ENCODE measurements at places on chromosomes 16 and 17.

GRCh38 chr17:57108671-57109392 is 23.8 kb downstream of the AKAP1 start:
- DNase-seq, result no peak

- no peak for DNase-seq
Observed at GRCh38 chr16:87075319-87075860, 241.8 kb downstream of the C16orf95 start.

GRCh38 chr16:49459953-49460735 is 86.5 kb downstream of the C16orf78 start:
- DNase-seq, result no peak

- no peak for DNase-seq
Observed at GRCh38 chr16:2190659-2191445, 5.6 kb downstream of the CASKIN1 start.

GRCh38 chr16:24668481-24669061 is 60.9 kb upstream of the TNRC6A start:
- no peak for DNase-seq

DNA sequence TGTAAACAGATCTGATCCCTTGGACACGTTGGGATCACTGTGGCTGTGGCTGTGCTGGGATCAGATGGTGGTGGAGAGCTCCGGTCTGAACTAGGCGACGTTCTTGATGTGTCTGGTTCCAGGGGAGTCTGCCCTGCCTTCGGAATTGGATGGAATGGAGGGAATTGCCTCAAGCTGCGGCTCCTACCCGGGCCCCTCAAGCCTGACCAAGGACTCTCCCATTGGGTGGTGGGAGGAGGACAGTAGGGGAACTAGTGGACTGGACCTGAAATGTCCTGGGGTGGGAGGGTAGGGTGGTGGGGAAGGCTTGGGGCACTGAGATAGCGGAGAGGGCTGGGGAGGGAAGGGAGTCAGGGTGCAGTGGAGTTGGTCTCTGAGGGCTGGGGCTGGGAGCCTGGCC is 3.2 kb upstream of the UBALD1 start:
- no peak for DNase-seq

GRCh38 chr17:38742411-38743308 is 5.5 kb downstream of the PCGF2 start:
- DNase-seq, result no peak

GRCh38 chr16:24045641-24046040 is 209.9 kb downstream of the PRKCB start:
- no peak for DNase-seq

DNA sequence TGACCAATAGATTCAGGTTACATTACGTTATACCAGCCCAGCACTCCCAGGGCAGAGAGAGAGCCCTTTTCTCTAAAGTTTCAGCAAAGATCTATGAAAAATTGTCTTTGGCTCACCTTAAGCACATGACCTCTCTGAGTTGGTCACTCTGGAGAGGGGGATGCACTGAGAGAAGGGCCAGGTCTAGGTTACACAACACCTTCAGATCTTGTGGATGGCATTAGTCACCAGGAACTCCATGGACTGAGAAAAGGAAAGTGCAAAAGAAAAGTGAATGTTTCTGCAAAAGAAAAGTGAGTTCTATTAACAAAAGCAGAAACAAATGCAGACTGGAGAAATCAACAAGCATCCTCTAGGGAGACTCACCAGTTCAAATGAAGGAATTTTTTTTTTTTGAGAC is 253.3 kb upstream of the SALL1 start:
- DNase-seq, result no peak

DNA sequence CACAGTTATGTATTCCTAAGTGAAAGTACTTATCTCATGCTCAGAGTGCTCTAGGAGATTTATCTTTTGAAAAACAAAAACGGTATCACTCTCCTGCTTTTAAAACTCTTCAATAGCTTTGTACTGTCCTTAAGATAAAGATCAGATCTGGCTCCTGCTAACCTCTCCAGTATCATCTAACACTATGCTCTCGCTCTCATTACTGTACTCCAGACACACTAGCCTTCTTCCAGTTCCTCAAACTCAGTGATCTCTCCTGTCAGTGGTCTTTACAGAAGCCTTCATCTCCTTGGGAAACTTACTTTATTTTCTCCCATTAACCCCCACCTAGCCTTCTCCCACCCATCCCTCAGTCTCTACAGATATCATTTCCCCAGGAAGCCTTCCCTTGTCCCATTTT is 10.1 kb downstream of the ULK2 start:
- DNase-seq, result no peak

- DNase-seq, result no peak
Observed at GRCh38 chr16:10428433-10429168, 42.7 kb downstream of the ATF7IP2 start.

DNA sequence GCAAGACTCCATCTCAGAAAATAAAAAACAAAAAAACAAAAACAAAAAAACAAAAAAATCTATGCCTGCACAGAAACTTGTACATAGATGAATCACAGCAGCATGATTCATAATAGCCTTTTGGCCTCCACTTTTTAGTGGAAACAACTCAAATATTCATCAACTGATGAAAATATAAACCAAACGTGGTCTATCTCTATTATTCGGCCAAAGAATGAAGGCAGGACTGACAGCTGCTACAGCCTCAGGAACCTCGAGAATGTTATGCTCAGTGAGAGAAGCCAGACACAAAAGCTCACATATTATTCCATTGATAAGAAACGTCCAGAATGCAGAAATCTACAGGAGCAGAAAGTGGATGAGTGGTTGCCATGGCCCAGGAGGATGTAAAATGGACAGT is 19.8 kb downstream of the PPL start:
- DNase-seq, result no peak

DNA sequence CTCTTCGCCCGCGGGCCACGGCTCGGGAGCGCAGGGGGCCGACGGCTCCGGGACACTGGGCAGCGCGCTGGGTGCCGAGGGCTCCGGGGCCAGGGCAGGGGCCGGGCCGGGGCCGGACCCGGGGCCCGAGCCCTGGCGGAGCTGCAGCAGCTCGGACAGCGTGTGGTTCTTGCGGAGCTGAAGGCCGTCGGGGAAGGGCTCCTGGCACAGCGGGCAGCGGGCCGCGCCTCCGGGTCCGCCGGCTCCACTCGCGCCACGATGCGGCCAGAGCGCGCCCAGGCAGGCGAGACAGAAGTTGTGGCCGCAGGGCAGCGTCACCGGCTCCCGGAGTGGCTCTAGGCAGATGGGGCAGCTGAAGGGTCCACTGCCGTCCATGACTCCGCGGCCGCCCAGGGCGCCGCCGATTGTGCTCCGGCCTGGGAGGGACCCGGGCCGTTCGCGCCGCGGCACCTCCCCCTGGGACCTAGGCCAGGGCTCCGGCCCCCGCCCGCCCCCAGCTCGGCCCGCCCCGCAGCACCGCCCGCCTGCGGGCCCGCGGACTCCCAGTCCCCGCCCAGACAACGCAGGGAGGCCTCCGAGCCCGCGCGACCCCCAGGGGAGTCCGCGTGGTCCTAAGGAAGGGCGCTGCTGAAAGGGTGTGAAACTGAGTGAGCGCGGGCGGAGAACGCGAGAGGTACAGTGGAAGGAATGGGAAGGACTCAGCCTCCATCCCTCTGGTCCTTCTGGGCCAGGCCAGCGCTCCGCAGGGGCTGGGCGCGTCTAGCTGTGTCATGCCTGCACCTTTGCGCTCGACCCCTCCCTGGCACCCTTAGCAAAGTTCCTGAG is at the start of gene TRIM47:
TSS of gene TRIM47 (minus strand) at position 408 of the 825 bp plus-strand sequence. CDS start at position 375, 33 bp downstream.
- DNase-seq, result no peak

GRCh38 chr17:70882504-70882903 is 713.2 kb downstream of the KCNJ2 start:
- DNase-seq, result no peak

- DNase-seq, result no peak
Observed at GRCh38 chr16:4958510-4959438, 644 bp downstream of the SEC14L5 start.

GRCh38 chr16:81830845-81831540 is 51.9 kb downstream of the PLCG2 start:
- DNase-seq, result no peak

- no peak for DNase-seq
Observed at GRCh38 chr16:84356591-84357116, 11.7 kb upstream of the ATP2C2 start.

DNA sequence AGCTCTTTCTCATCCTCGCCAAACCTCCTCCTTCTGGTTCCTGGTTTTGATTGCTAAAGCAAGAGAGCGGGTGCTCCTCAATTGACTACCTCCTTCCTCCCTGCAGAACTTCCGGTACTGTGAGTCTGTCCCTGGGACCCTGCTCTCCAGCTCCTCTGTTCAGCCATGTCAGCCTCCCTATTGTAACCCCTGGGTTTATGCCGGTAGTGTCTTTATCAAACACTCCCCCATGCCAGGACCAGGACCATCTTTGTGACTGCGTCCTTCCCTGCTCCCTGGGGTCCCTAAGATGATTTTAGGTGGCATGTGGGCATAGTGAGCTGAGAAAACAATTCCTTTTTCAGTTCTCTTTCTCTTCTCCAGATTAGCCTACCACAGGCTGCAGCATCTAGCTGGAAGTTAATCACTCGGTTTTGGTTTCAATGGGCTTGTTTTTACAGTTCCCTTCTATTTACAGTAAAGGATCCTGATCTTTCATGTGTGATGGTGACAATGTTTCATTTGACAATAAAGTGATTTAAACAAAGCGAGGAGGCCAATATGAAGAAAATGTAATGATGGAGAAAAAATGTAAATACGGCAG is 27.7 kb upstream of the IL21R start:
- DNase-seq, result no peak

GRCh38 chr17:16472539-16472938 is 19.5 kb downstream of the LRRC75A start:
- DNase-seq, result no peak

GRCh38 chr16:63617047-63617989 is 1504.5 kb downstream of the CDH11 start:
- no peak for DNase-seq

GRCh38 chr17:80618304-80618703 is 73.7 kb downstream of the RPTOR start:
- no peak for DNase-seq

- no peak for DNase-seq
Observed at GRCh38 chr17:53633856-53634255, 188.9 kb upstream of the KIF2B start.

GRCh38 chr16:48052731-48053417 is 102.9 kb downstream of the ABCC12 start:
- no peak for DNase-seq

DNA sequence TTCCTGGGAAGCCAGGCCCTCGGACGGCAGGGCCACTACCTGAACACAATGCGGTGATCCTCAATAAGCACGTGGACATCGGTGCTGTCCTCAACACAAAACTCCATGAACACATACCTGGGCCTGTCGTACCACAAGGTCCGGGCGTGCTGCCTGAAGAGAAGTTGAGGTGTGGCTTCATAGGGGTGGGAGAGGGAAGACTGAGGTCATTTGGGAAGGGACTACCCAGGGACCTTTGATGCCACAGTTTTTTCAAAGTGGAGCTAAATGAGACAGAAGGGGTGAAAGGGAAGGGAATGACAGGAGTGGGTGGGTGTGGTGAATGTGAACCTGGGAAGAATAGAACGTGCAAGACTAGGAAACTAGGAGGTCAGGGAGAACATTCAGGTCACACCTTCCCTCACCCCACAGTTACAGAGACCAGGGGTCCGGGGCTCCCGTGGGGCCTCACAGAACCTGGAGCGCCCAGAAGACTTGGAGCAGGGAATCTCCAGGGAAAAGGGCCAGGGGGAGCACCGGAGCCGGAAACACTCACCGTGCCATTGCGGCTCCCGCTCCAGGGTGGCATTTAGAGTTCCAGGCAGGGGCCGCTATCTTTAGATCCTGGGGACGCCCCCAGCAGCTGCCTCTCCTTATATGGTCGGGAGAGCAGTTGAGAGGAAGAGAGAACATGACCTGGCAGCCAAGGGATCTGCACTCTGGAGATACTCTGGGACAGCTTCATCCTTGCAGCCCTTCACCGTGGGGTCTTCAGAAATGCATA is at the start of gene PTGES3L:
TSS of gene PTGES3L (minus strand) at position 570 of the 763 bp plus-strand sequence. CDS start at position 543, 27 bp downstream.
- DNase-seq, result no peak

DNA sequence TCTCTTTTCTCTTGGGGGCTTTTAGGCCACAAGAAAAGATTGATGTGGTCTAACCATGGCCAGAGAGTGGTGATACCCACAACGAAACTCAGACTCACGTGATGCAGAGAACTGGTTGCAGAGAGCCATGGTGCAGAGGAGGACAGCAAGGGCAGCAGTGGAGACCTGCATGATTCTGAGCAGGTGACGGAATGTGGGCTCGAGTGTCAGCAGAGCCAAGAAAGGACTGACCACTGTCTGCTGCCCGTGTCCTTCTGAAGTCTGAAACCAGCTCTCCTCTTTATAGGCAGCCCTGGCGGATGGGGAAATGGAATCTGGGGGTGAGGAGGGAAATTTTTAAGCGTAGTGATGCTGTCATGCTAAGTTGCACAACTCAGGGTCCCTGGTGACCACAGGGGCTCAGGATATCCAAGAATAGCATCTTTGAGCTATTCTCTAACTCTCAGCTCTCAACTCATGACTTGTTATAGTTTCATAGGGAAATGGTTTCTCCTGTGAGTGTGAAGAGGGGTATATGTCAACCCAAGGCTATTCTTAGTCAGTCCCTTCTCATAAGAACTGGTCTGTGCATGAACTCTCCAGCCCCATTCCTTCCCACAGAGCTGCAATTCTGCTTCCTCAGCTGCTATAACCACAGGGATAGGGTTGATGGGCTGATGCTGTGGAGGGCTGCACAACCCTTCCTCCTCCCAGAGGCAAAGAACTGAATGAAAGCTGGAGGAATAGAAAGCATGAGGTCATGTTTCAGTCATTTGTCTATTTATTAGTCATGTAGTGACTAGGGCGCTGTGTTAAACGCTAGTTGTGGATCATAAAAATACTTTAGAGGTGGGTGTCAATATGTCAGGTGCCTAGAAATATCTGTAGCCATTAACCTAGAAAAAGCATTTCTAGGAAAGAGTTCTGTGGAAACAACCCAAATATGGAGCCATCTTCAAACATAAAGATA is at the start of gene CCL3:
TSS of gene CCL3 (minus strand) at position 256 of the 949 bp plus-strand sequence. CDS start at position 171, 85 bp downstream.
- no peak for DNase-seq

DNA sequence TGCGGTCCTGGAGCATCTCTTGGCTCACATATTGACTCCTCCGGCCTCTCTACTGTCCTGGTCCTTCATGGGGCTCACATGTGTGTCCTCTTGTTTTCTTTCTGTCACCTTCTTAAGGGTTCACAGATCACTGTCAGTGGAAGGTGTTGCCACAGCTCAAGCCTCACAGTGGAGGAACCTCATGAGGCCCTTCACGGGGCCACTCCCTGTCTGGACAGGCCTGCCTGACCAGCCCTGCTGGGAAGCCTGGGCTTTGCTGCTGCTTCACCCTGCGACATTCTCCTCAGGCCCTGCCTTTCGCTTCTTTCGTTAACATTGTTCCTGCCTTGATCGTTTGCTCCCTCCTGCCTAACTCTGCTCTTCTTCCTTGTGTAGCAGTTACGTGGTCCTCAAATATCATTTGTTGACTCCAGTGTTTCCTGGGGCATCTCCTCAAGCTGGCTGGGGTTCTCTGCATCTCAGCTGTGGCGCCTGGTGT is 55.9 kb downstream of the WDR45B start:
- no peak for DNase-seq
